ENCODE measurements at places on chromosomes 16 and 17.

DNA sequence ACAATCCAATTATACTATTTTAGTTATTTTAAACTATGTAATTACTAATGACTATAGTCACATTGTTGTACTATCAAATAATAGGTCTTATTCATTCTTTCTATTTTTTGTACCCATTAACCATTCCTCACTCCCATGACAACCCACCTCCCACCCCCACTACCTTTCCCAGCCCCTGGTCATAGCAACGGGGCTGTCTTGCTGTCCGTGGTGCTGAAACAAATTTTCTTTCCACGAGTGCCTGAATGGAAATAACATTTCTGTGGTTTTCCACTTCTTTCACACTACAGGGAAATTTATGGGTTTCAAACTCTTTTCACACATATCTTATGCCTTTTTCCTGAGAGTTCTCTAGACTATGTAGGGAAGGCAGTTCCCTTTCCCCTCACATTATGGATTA, 326.6 kb downstream of the PHKB start:
- no peak for DNase-seq

GRCh38 chr16:4649744-4650442, 25.3 kb downstream of the MGRN1 start:
- no peak for DNase-seq

DNA sequence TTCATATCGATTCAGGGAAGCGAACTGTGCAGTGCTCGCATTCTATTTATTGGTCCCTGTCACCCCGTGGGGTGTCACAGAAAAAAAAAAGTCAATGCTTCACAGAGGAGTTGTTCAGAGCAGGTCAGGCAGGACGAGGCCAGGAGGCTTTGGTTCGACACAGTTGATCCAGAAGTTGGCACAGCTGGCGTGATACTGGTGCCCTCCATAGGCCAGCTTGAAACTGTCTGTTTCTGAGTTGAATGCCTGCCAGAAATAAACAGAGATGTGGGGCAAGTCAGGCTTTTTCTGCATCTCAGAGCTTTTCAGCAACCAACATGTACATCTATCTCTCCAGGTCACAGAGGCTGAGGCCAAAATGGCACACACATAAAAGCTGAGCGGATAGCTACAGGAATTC, 29.1 kb downstream of the DUSP14 start:
- DNase-seq = no peak

GRCh38 chr16:23499801-23500200, 10.5 kb downstream of the GGA2 start:
- DNase-seq = no peak

GRCh38 chr17:40551091-40551878, 14.0 kb downstream of the CCR7 start:
- no peak for DNase-seq

DNA sequence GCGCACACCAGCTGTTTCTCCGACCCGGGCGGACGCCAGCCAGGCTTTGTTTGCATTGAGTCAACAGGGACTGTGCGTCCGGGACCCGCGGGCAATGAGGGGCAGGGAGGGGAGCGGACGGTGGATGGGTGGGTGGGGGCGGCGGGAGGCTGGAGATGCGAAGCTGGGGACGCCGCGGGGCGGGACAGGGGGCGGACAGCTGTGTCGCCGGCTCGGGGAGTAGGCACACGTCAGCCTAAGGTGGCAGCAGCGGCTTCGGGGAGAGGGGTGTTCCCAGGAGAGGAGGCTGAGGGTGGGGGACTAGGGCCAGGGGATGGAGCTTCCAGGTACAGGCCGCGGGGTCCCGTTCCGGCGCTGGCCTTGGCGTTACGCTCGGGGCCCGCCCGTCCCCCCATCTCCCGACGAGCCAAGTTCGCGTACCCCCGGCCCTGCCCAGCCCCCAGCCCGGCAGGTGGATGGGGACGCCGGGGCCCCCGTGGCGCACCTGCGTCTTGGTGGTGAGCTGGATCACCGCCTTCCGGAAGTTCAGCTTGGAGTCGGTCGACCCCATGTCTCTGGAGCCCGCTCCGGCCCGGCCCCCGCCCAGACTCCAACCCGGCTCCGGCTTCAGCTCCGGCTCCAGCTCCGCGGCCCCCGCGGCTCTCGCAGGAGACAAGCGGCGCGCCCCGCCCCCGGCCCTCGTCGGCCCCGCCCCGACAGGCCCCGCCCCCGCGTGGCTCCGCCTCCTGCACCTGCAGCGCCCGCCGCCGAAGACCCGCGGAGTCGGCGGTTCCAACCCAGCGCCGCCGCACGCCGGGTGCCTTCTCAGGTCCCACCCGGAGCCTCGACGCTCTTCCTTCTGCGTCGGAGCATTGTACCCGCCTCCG, at the start of gene HID1:
Gene HID1 (minus strand): TSS at position 653 of the 866 bp plus-strand sequence. CDS start 103 bp downstream, at position 550.
- peak; percentile 69 for DNase-seq

GRCh38 chr16:24850289-24850938, 4.7 kb downstream of the SLC5A11 start:
- no peak for DNase-seq

DNA sequence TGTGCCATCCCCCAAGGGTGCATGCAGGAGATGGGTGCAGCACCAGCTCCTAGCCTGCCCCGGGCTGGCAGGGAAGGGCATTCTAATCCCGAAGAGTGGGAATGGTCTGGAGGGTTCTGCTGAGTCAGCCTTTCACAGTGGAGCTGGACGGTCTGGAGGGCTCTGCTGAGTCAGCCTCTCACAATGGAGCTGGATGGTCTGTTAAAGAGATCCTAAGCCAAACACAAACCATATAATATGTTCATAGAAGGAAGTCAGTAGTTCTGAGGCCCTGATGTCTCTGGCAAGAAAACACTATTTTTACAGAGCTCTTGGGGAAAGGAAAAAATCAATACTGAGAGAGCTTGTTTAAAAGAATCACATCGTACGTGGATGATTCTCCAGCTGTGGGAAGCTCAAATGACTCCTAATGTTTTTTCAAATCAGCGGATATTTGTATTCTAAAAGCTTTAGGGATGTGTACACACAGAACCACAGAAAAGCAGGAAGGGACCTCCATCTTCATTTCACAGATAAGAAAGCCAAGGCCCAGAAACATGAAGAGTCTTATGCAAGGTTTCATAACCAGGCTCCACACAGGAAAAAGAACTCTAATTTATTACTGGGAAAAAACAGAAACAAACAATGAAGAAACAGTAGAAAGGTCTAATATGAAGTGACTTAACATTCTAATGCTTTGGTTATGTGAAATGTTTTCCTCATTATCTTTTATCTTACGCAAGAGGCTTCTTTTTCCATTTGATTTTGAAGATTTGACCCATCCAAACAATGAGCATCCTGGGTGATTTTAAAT, 176.3 kb downstream of the VPS53 start:
- DNase-seq = no peak

DNA sequence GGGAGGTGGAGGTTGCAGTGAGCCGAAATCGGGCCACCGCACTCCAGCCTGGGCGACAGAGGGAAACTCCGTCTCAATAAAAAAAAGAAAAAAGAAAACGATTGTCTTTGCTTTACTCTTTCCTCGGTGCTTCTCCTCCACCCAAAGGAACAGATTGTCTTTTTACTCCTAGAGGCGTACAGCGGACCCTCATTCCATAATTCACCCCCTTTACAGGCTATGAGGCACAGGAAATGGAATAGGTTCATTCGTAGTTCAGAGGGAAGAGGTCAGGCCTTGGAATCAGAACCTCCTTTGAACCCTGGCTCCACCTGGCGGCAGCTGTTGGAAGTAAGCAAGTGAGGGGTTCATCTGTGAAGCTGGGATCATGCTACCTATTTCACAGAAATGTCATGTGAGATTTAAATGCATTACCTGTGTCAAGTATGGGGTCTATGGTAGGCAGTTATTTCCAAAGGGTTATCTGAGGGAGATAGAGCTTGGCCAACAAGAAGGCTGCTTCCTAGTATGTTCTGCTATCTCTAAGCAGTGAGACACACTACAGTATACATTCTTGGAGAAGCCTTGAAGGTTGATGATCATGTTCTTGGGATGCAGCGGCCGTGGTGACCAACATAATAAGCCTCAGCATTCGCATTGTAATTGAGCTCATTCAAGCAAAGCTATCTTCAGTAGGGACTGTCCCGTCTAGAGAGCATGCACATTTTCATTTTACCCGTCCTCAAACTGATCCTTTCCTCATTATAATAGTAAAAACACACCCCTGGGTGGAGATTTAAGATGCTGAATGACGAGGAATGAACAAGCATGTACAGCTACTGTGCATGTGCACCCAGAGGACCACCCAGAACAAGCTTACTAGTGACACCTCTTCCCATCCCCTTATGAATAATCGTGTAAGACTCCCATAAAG, 18.7 kb upstream of the ZNF689 start:
- peak; percentile 87 for DNase-seq

GRCh38 chr17:59533694-59534093, 31.7 kb upstream of the DHX40 start:
- DNase-seq = no peak

GRCh38 chr16:14628806-14629611, 1.1 kb downstream of the PARN start:
- DNase-seq = no peak

Measured in stimulated activated CD8-positive, alpha-beta memory T cell treated with anti-CD3 and anti-CD28 coated beads, Interleukin-7, amount 100 ng/mL, for 1 hour (primary cell).